ENCODE measurements at places on chromosomes 13 and 19. TPM values are rescaled to one million over a fixed set of nuclear protein-coding genes. Genes with fewer than 3 reads are reported as not detected.

The ZNF610 gene
- total RNA-seq: 0.43 TPM

The SLC25A41 gene
- total RNA-seq: not detected

The ACTMAP gene
- 4.3 TPM for total RNA-seq

The DMKN gene
- total RNA-seq: 1.2 TPM

The SNRPD2 gene
- total RNA-seq: 79.7 TPM

GRCh38 chr19:17654993-17655392 is 33.2 kb downstream of the UNC13A start:
- no peak for DNase-seq

- no peak for DNase-seq
These were observed 50.0 kb upstream of the CEACAM21 start for GRCh38 chr19:41525989-41526388.

DNA sequence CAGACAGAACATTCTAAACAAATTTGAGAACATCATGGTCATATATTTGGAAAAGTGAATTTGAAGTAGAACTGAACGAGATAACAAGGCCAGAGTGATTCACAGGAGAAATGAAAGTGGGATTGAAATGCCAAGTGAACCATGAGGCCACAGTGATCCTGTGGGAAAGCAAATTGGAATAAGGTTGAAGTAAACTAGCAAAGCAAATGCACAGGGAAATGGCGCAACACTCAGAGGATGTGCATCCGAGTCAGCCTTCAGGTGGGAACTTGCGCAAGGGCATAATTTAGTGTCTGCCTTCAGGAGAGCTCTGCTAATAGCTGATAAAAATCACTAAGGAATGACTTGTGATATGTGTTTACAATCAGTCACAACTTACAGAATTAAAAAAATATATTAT is 696.6 kb downstream of the LIG4 start:
- no peak for DNase-seq

- no peak for DNase-seq
These were observed 1396.1 kb upstream of the MIR17HG start for GRCh38 chr13:89951341-89951740.

- DNase-seq: no peak
These were observed 380.8 kb downstream of the LMO7 start for GRCh38 chr13:76016799-76017400.

GRCh38 chr13:32587011-32587810 is 959 bp downstream of the PDS5B start:
- peak; percentile 85 for DNase-seq

GRCh38 chr19:7661744-7662538 is 6.9 kb upstream of the RETN start:
- DNase-seq: no peak

- DNase-seq: no peak
These were observed 7.5 kb downstream of the COG3 start for GRCh38 chr13:45472171-45472705.

- DNase-seq: no peak
These were observed 7.0 kb downstream of the FAM124A start for GRCh38 chr13:51229101-51229719.

DNA sequence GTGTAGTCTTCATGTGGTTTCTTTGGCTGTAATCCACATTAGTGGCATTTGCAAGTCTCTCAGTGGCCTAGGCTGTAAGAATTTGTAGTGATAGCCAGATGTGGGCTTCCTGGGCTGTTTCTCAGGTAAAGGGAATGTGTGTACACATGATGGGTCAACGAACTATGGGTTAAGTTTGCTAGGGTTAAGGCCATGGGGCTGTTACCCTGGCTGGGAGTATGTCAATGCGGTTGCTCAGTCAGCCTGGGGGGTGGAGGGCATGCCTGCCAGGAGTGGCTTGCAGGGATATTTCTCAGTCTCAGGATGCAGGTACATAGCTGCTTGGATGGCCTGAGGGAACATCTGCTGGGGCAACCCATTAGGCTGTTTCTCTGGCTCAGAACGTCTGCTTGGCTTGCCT is 13.4 kb downstream of the CYSLTR2 start:
- peak; percentile 58 for DNase-seq

GRCh38 chr13:112947796-112948195 is 21.2 kb upstream of the MCF2L start:
- peak; percentile 12 for DNase-seq

DNA sequence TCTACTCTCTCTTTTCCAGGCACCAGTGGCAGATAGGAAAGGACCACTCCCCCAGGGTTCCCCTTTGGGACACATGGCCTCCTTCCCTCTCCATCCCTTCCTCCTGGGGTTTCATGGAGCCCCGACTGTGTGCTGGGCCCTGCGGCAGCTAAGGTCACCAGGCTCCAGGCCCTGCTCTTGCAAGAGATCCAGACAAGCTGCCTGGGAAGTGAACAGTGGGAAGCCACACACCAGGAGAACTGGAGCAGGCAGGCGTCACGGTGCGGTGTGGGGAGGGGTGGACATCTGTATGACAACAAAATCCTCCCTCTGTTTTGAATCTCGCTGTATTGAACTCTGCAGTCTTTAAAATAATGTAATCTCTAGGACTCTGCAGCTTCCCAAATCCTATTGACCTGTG is 330.1 kb downstream of the UQCRFS1 start:
- no peak for DNase-seq
